ENCODE measurements at places on chromosomes 5 and 9. TPM values are rescaled to one million over a fixed set of nuclear protein-coding genes. Genes with fewer than 3 reads are reported as not detected.

GRCh38 chr9:131347376-131348020, 46.4 kb upstream of the PRRC2B start:
- no peak for DNase-seq

- no peak for DNase-seq
Observed at GRCh38 chr9:112404508-112404932, 24.6 kb downstream of the HSDL2 start.

SHISAL2B gene
- total RNA-seq, result not detected

DNA sequence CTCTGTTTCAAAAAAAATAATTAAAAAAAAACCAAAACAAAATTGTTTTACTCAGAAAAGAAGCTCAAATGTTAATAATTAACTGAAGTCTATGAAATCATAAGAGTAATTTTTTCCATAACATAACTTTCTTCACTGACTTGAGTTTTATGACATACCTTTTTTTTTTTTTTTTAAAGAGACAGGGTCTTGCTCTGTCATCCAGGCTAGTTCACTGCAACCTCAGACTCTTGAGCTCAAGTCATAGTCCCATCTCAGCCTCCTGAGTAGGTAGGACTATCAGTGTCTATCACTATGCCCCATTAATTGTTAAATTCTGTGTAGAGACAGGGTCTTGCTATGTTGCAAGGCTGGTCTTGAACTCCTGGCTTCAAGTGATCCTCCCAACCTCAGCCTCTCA, 21.9 kb downstream of the SAR1B start:
- DNase-seq, result no peak

- DNase-seq, result peak; percentile 51
Observed at GRCh38 chr5:168106008-168106761, 185.3 kb upstream of the WWC1 start.

CDH9 gene
- total RNA-seq, result not detected

GRCh38 chr5:140545606-140546005, 1.9 kb upstream of the EIF4EBP3 start:
- no peak for DNase-seq

DNA sequence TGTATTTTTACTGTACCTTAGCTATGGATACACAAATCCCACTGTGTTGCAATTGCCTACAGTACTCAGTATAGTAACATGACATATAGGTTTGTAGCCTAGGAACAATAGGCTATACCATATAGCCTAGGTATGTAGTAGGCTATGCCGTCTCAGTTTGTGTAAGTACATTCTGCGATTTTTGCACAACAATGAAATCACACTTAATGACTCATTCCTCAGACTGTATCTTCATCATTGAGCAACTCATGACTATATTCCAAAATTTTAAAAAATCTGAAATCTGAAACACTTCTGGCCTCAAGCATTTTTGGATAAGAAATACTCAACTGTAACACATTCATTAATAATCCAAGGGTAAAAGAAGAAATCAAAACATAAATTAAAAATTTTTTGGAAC, 666.8 kb upstream of the GRAMD2B start:
- DNase-seq, result peak; percentile 23

DNA sequence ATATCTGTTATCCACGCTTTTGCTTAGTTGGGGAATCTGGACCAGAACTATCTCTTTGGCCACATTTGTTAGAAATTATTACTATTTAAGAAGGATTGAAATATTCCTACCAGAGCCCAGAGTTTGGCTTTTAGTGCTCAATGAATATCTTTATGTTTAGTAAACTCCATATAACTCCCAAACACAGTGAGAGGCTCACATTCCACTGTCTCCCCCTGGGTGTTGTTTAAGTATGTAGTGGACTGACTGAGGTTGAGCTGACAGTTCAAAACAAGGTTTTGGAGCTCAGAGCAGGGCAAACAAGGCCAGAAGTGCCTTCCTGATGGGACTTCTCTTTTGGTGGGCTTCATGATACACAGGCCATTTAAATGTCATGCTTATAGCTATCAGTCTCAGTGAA, 216.0 kb downstream of the SMARCA2 start:
- DNase-seq, result no peak
